ENCODE measurements at places on chromosomes 4 and X. TPM values are rescaled to one million over a fixed set of nuclear protein-coding genes. Genes with fewer than 3 reads are reported as not detected.

GRCh38 chrX:147736045-147736444, 175.7 kb upstream of the FMR1 start:
- no peak for DNase-seq

GRCh38 chrX:120301960-120302359, 9.3 kb downstream of the TMEM255A start:
- DNase-seq: no peak

DNA sequence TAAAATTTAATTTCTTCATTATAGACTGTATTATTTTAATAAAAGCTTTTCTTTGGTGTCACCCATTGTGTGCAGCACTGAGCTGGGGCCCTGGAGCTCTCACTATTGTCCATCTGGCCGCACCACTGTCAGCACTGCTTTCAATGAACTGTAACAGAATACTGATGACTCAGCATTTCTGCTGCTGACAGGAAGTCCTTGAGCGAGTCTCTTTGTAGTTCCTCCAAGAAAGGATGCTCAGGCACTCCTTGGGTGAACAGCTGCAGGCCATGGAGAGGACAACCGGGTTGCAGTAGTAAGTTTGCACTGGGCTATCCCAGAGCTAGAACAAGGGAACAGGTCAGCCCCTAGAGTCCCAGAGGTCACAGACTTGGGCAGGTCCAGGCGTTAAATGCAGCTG, 81.6 kb downstream of the SORBS2 start:
- no peak for DNase-seq

- no peak for DNase-seq
Measured at GRCh38 chrX:113289503-113289902, 448.9 kb upstream of the AMOT start.

DNA sequence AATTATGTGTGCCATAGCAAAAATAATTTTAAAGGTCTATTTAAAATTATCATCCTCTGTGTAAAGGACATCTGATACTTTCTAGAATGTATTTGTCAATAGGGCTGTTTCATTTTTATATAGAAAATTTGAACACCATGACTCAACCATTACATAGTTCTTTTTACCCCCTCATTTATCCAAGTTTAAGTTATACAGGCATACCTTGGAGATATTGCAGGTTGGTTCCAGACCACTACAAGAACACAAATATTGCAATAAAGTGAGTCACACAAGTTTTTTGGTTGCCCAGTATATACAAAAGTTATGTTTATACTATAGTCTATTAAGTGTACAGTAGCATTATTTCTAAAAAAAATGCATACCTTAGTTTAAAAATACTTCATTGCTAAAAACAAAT, 130.4 kb downstream of the MSL3 start:
- no peak for DNase-seq

DNA sequence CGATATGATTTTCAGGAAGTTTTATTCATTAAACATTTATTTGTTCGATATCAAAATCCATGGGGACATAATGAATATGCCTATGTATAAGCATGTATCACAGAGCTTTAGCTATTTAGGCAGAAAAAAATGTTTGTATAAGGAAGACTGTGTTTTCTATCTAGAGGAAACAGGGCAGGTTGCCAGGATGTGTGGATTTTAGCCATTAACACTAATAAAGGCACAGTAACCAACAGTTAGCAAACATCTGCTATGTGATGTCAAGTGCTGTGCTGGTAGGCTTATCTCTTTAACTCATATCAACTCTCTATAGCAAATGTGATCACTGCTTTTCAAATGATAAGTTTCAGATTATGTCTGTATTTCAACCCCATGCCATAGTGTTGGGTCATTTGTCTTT, 708.9 kb upstream of the HS3ST1 start:
- peak; percentile 32 for DNase-seq

Gene HADH
- polyA plus RNA-seq: 68.8 TPM

Gene SPANXD
- not detected for polyA plus RNA-seq

Gene CD38
- 1.6 TPM for polyA plus RNA-seq
